HEK293T (cell line): ENCODE measurements at places on chromosomes 7 and 10.

GRCh38 chr10:121844537-121844936, 83.3 kb downstream of the ATE1 start:
- no peak for DNase-seq

- no peak for DNase-seq
These were observed 3.4 kb downstream of the PDE6C start for GRCh38 chr10:93615576-93616235.

DNA sequence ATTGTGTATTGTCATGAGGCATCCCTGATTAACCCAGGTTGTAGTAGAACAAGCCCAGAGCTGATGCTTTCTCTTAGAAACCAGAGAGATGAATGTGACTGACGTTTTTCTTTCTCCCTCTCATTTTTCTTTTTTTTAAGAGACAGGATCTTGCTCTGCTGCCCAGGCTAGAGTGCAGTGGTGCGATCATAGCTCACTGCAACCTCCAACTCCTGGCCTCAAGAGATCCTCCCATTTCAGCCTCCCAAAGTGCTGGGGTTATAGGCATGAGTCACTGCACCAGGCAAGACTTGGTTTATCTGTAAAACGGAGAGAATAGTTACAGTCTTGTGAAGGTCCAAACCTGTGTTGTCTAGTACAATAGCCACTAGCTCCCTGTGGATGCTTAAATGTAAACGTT, 5.4 kb downstream of the LMTK2 start:
- no peak for DNase-seq

DNA sequence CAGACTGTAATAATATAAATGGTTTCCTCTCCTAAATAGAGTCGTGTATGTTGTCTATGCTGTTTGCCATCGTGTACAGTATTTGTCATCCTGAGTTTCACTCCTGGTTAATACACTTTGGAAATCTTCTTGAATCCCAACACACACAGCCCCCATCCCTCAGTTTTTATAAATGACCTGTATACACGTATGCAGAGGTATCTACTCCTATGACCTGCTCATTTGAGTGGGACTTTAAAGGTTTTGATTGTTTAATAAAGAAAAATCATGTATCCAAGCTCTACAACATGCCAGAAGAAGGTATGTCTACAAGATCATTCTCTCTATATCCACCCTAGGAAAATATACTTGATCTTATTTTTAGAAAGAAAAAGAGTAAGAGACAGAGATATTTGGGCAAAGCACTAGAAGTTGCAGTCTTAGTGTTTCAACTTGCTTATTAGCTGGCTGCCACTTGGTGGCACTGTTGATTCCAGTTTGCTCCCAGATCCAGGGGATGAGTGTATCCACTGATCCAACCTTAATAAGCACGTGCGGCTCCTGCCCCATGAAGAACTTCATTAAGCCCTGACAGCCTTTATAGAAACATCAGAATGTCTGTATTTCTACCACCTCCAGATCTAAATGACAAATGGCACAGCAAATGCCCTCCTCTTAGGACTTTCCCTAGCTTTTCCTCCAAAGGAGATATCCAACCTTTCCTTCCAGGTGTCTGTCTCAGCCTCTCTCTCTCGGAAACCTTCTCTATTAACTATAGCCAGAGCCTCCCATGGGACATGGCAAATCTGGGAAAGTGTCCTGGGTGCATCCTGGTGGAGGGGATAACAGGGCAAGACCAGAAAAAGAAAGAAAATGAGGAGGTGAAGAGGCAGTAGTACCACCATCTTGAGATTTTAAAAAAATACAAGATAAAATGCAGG, 181.6 kb upstream of the NEBL start:
- DNase-seq, result peak; percentile 72

- peak; percentile 75 for DNase-seq
These were observed 14.7 kb downstream of the PWWP2B start for GRCh38 chr10:132411561-132412253.

- no peak for DNase-seq
These were observed 136.5 kb downstream of the SFMBT2 start for GRCh38 chr10:7274293-7274692.

GRCh38 chr10:23110722-23111516, 15.5 kb downstream of the MSRB2 start:
- no peak for DNase-seq

DNA sequence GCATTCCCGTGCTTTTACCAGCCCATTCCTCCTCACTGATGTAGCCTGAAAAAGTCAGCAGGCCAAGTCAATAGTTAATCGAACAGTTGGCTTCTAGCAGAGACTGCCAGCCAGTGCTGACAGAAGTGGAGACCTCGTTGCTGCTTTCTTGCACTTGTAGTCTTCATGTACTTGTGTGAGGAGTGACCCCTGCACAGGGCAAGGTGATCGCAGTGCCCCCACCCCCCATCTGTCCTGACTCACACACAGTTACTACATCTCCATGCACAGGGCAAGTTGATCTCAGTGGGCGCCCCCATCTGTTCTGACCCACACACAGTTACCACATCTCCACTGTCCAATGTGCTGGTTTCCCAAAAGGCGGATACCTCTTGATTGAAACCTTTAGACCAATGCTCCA, 34.2 kb downstream of the C10orf71 start:
- no peak for DNase-seq

- DNase-seq, result no peak
These were observed 563.3 kb downstream of the PTPRN2 start for GRCh38 chr7:158024351-158024715.

DNA sequence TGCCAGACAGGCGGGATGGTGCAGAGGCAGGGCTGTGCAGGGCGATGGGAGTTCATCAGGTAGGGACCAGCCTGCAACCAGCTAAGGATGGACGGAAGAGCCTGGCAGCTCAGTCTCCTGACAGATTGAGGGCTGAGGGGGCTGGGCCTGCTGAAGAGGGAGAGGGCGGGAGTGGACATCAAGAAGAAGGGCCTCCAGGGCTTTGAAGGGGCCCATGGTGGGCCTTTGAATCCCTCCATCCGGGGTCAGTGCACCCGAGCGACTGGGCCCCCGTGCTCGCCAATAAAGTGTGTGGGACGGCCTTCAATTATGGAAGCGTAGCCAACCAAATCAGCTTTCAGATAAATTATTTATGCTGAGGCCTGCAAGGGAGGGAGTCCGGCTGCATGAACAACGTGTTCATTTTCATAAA, 431.2 kb downstream of the RPS24 start:
- no peak for DNase-seq

DNA sequence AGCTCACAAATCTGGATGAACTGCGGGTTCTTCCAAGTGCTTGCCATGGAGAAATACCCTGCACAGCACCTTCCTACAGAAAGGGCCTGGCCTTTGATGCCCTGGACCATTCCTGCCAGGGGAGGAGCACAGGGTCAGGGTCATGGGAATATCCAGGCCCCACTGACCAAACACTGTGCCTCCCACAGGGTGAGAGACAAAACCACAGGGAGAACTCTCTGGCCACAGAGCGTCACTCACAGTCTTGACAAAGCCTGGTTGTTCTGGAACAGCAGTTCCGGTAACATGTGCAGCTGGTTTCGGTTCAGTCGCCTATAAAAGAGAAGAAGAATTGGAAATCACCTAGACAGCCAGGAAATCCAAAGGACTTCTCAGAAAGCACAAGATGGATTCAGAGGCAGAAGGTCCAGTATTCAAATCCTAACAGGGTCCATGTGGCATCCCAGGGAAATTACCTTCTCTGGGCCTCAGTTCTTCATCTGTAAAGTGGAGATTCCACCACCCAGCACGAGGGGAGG, 28.1 kb downstream of the SLIT1 start:
- no peak for DNase-seq

- no peak for DNase-seq
These were observed 54.7 kb upstream of the EGR2 start for GRCh38 chr10:62870866-62871265.

DNA sequence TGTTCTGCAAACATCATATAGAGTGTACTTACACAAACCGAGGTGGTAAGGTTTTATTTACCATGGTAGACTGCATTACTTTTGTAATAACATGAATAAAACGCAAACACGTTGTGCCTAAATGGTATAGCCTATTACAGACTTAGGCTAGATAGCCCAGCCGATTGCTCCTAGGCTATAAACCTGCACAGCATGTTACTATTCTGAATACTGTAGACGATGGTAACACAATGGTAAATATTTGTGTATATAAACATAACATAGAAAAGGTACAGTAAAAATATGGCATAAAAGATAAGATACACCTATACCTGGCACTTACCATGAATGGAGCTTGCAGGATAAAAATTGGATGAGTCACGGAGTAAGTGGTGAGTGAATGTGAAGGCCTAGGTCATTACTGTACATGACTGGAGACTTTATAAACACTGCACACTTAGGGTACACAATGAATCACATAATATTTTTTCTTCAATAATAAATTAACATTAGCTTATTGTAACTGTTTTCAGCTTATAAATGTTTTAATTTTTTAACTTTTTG, 16.3 kb downstream of the AKR1D1 start:
- DNase-seq, result no peak

- no peak for DNase-seq
These were observed 10.6 kb downstream of the CAV1 start for GRCh38 chr7:116535416-116535815.

GRCh38 chr10:31374146-31374696, 55.2 kb downstream of the ZEB1 start:
- DNase-seq, result no peak
